ENCODE measurements at places on chromosomes 7 and 10.

DNA sequence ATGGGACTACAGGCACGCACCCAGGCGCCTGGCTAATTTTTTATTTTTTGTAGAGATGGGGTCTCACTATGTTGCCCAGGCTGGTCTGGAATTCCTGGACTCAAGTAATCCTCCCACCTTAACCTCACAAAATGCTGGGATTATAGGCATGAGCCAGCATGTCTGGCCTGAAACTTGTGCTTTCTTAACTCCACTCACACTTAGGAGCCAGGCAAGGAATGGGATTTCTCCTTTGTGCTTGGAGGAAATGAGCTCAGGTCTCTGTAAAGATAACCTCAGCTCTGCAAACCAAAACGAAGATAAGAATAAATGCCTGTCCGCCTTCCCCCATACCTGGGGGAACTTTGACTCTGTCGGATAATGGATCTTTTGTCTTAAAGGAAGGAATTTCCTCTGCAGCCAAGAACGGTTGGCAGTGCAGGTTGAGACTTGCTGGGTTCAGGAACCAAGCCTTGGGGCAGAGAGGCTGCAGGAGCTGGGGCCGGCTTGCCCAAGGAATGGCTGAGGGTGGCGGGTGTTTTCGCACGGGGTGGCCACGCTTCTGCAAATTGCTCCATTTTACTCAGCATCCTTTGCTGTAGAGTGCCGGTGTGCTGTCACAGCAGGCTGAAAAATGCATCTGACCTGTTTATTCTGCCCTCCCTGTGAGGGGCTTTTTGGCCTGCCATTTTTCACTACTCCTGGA, 174.2 kb downstream of the KIAA1217 start:
- DNase-seq, result no peak

GRCh38 chr10:6300106-6300783, 97.5 kb downstream of the PFKFB3 start:
- DNase-seq, result peak; percentile 61

- peak; percentile 4 for DNase-seq
Observed at GRCh38 chr10:50809596-50809995, 69.9 kb downstream of the ASAH2B start.

GRCh38 chr7:99194301-99194700, 13.6 kb downstream of the KPNA7 start:
- DNase-seq, result no peak

- no peak for DNase-seq
Observed at GRCh38 chr10:88838766-88839350, 12.8 kb downstream of the ANKRD22 start.

DNA sequence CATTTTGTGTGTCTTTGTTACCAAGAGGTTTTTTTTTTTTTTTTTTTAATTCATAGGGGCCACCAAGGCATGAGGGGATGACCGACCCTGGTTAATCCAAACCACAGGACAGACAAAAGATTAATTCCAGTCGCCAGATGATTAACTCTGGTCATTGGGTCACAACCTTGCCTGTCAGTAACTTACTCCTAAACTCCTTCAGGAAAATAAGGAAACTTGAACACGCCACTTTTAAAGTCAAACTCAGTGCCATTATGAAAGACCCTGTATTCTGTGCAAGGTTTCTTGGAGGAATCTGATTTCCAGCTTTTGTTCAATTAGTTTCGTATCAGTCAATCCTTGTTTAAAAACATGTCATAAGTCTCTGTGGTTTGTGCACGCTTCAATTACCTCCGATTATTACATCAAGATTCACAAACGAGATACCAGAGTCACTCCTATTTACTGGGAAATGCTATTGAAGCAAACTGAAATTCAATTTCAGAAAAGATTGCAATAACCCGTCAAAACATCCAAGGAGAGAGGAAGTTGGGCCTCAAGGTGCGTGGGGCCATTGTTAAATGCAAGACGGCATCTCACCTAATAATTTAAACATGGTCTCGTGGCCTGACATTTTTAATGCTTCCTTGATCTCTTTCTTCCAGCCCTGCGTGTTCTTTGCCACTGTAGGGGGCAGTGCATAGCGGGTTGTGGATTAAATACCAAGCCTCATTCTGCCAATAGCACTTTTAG, 44.0 kb downstream of the NRP1 start:
- DNase-seq, result no peak

DNA sequence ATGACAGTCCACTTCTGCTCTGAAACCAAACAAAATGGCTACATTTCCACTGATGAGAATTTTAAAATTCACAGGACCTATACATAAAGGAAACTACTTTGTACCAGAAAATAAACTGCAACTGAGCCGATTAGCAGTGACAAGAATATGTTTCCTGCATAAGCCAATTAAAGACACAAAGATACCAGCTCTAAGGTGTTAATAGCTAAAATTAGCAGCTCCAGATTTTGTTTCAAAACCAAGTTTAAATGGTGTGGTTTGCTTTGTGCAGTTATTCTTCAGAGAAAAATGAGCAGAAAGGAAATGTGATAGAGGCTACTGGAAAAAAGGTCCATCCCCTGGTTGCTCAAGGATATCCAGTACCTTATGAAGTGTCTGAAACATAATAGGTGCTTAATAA, 123.2 kb downstream of the ANK3 start:
- no peak for DNase-seq

DNA sequence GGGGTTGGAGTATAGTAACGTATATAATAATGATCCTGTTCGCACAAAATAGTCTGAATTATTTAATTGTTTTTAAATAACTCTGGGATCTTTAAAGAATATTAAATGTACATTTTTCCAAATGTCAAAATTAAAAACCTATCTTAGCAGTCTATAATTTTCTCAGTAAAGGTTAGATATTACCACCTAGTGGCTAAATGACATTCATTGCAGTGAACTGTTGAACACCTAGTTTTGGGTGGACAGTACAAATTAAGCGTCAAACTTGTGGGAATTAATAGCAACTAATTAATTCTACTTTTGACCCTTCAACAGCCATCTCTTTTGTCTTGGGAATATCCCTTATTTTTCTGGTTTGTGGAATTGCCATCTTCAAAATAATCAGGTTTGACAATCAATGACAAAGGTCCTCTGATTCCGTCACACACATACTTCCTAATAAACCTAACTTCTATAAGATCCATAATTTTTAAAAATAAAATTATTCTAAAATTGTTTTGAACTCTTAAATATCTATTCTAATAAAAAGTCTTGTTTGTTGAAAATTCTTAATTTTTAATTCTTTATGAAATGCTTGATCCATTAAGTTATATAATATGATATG, 165.7 kb downstream of the SEMA3D start:
- peak; percentile 13 for DNase-seq

- DNase-seq, result no peak
Observed at GRCh38 chr7:115332691-115333090, 410.8 kb downstream of the MDFIC start.

- DNase-seq, result no peak
Observed at GRCh38 chr10:46288601-46289206, 1.9 kb downstream of the ANTXRL start.

DNA sequence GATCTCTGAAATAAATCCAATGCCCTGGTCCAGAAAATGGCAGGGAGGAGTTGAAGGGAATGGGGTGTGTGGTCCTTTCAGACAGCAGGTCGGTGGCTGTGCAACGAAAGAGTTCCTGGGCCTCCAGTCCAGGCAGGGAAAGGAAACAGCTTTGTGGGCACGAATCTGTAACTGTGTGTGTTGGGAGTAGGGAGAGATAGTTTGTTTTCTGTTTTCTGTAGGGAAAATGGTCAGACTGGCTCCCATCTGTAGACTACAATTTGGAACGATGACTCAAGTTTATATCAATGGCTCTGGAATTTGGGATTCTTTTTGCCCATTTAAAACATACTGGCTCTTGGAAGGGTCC, 2.6 kb upstream of the HOXA9 start:
- DNase-seq, result no peak

GRCh38 chr10:12766223-12766622, 235.3 kb downstream of the CCDC3 start:
- DNase-seq, result no peak

GRCh38 chr7:18786196-18786727, 290.7 kb downstream of the HDAC9 start:
- no peak for DNase-seq
